CD8-positive, alpha-beta T cell (primary cell): ENCODE measurements at places on chromosomes 6 and 20.

DNA sequence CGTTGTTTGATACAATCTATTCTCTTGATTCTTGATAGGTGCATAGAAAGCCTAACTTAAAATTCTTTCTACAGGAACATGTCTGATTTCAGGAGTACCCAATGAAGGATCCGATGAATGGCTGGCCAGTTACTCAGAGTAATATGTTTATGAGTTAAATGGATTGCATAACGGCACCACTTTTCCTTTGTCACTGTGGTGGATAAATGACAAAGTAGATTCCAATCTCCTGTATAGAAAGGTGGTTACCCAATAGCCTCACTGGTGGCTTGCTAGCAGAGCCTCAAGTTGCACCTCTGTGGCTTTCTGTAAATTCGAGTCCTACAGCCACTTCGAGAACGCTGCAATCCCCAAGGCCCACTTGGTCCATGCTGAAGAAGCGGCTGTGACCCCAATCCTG lies 28.4 kb downstream of the LHFPL5 start:
- no peak for DNase-seq

DNA sequence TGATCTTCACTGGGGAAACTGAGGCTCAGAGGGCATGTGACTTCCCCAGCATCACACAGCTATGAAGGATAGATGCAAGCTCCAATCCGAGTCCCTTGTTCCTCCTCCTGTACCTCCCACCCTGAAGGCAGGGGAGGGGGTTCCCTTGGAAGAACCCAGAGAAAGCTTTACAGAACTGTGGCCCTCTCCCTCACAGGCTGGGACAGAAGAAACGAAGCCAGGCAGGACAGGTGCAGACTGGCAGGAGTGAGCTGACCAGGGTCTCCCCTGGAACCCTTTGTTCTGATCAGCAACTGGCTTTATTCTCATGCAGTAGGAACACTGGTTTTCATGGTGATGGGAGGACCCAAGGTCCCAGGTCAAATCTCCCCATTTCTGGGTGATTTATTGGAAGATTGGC lies 90.2 kb downstream of the TMEM242 start:
- DNase-seq, result no peak

DNA sequence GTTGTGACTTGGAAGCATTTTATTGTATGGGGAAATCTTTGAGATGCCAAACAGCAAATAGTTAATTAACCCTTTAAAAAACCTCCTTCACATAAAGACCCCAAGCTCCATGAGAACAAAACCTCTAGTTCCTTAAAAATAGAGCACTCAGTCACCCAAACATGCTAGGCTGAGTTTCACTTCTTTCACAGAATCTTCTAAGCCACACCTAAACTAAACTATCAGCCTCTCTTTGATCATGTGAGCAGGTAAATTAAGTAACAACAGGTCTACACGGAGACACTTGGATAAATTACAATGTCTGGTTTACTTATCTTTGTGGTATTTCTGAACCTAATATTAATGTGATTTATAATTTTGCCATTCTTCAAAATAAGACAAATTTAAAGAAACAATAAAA lies 205.2 kb upstream of the MARCKS start:
- no peak for DNase-seq

- DNase-seq, result no peak
These were observed 22.8 kb upstream of the CLDN20 start for GRCh38 chr6:155240905-155241600.

GRCh38 chr20:52572687-52573086 lies 381.1 kb upstream of the ZFP64 start:
- no peak for DNase-seq

DNA sequence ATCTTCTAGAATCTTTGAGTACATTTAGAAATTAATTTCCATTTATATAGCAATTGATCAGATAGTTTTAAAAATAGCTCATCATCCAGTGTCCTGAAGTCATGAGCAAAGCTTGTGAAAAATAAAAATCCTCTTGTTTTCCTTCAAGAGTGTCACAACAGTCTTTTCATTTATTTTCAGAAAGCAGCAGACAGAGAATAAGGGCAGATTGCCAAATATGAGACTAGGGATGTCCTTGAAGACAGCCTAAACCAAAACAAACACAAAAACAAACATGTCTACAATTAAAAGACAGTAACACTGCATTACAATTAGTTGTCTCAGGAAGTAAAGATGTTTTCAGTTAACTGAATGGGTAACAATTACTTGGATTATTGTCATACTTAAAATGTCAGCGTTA lies 682.8 kb downstream of the TFAP2A start:
- DNase-seq, result no peak

DNA sequence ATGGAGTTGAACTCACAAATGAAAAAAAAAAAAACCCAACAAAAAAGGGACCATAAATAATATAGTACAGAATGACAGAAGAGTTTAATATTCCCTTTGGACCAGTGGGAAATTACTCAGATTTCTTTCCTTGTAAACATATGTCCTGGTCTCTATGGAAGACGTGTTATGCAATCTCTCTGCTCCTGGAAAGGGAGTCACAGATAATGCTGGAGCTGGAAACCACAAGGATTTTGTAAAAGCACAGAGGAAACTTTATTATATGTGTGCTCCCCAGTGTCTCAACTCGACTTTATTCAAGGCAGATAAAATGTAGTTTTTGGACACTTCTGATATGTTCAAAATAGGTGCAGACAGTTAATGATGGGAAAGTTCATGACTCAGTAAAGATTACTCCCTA lies 88.1 kb upstream of the ZFP64 start:
- DNase-seq, result no peak

GRCh38 chr6:82875573-82876185 lies 190.0 kb downstream of the UBE3D start:
- DNase-seq, result no peak

DNA sequence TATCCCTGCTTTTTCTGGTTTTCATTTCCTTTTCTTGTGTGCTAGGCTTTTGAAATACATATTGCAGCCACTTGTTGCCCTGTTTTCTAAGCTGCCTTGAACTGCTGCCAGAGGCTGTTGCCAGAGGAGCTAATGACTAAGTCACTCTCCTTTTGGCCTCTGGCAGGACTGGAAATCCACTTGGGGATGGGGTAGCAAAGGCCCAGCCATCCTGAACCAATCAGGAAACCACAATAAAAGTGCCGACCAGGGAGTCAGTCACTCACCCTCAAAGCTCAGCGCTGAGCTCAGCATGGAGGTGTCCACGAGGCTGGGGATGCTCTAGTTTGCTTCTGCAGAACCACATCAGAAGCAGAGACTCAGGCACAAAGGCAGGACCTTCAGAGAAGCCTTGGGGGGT lies 813.0 kb downstream of the DHX35 start:
- DNase-seq, result no peak

DNA sequence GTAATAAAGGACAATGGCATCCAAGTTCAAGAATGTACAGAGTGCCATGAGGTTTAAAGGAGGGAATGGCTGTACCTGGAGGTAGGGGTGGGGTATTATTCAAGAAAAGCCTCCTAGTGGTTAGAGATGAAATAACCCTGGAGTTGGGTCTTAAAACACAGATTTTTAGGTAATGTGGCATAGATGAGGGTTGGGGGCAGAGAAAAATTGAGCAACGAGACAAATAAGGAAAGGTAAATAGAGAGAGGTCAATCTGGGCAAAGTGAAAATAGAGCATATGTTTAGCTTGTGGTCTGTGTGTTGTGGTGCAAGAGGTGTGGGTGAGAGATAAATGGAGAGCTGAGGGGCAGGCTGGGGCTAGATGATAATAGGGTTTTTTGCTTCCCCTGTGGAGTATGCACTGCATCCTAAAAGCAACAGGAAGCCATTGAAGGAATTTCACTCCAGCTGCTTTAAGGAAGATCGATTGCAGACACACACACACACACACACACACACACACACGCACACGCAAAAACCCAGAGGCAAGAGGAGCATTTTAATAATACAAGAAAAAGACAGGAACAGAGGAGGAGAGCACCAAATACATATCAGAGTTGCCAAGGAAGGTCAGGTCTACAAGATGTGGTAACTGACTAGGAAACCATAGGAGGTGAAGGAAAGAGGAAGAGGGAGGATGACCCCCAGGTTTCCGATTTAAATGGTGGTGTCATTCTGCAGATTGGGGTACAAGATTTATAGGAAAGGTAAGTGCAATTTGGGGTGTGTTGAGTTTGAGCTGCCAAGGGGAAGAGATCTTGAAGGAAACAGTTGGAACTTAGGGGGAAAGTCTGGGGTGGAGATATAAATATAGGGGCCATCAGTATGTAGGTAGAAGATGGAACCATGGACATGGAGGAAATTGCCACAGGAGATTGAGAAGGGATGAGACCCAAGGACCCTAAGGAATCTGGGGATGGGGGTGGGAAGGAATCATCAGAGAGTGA lies 31.3 kb upstream of the ADGRF1 start:
- DNase-seq, result no peak

DNA sequence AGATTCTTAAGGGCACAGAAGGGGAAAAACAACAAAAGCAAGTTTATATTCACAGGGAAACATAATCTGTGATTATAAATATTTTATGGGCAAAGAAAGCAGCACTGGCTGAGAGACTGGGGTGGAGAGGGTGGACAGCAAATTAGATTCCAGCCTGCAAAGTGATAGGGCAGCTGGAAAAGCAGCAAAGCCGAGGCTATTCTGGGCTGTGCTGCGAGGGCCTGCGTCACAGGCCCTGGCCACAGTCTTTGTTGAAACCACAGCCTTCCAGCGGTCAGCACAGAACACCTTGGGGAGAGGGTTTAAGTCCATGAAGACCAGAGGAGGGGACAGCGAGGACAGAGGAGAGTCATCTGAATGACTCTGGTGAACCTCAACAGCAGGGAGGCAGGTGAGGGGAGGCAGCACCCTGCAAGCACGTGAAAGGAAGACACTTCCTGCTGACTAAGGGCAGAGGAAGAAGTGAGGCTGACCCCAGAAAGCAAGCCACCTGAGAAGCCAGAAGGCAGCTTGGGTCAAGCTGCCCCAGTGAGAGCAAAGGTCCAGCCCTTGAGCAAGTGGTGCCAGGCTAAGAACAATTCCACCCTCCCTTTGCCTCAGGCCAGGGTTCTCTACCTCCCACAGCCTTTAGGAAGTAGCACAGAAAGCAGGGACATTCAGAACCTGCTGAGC lies 17.1 kb downstream of the MRPL14 start:
- DNase-seq, result no peak
